ENCODE measurements at places on chromosomes 13 and 19.
A peak's percentile ranks its signal among the peaks of the same experiment; 100 is the strongest.

- DNase-seq: no peak
These were observed 104.5 kb downstream of the PIBF1 start for GRCh38 chr13:72886272-72887067.

DNA sequence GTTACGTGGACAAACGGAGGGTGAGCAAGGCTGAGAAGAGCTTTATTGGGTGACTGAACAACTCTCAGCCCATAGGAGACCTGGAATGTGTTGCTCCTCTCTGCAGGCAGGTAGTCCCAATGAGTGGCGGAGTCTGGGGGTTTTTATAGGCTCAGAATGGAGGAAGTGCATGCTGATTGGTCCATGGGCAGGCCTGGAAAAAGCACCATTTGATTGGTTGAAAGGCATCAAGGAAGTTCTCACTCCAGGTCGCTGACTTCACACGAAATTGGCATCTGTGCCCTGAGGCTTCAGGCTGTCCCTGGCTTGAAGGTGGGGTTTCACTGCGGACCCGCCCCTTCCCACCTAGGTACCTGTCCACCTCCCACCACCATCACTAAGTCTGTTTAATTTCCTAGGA, 65.4 kb downstream of the SPATA13 start:
- DNase-seq: no peak

DNA sequence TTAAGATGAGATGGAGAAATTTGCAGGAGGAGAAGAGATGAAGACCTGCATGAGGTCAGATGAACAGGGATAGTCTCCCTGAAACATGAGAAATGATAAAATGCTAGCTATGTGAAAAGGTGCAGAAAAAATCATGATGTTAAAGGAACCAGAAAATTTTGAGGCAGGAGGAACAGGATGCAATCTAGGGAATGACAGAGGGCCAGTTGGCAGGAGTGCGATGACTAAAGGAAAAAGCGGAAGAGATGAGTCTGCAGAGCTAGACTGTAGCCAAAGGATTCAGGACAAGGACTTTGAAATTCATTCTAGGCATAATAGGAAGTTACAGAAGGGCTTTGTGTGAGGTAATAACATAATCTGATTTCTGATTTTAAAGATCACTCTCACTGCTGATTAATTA, 77.9 kb downstream of the TRPC4 start:
- DNase-seq: no peak

DNA sequence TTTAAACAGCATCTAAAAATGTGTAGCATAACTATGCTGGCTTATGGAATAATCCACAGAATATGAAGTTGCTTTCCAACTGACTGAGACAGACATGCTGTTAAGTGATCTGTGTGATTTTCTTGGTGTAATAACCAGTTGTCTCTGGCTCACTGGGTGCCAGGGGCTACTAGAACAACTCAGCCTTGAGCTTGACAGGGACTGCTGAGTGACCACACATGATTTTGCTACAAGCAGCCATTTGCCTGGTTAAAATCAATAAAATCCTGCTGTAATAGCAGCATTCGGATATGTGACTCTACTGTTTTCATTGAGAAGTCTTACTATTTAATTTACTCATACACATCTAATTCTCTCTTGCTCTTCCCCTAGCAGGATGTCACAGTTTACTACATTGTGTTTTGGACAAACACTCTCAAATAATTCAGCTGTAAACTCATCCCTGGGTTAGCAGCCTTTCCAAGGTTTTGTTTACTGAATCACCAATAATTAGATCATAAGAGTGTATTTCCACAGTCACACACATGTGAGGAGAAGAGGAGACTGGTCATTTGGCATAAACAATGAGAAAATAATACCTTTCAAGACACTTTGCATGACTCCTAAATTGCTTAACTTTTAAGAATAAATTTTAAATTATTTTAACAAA, 426.2 kb downstream of the PCDH9 start:
- no peak for DNase-seq

- DNase-seq: no peak
These were observed 96.6 kb downstream of the TEX26 start for GRCh38 chr13:31029102-31029501.

- no peak for DNase-seq
These were observed 76.3 kb downstream of the MZT1 start for GRCh38 chr13:72651144-72651543.

- no peak for DNase-seq
These were observed 540.0 kb downstream of the LMO7 start for GRCh38 chr13:76175961-76176725.

DNA sequence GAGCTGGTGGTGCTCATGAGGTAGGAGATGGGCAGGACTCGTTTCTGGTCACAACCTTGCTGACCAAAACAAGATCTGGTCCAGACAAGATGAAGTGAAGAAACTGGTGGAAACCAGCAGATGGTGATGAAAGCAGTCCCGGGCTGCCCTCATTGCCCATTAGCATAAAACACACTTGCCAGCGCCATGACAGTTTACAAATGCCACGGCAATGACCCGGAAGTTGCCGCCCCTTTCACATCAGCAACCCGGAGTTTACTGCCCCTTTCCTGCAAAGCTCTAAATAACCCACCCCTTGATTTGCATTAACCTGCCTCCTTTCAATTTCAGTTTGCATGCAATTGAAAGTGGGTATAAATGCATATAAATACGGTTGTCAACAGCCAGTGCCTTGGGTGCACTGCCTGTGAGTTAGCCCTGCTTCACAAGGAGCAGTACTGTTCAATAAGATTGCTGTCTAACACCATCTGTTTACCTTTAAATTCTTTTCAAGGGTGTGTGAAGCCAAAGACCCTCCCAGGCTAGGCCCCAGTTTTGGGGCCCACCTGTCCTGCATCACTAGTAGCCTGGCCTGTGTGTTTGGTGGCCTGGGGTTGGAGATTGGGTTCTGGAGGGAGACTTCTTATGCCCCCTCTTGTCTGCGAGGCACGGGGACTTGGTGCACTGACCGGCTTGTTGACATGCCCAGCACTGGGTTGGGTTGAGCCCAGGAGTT, 38.8 kb downstream of the CHST8 start:
- DNase-seq: no peak

GRCh38 chr19:29812080-29812880, 489 bp downstream of the CCNE1 start:
- DNase-seq: peak; percentile 14

DNA sequence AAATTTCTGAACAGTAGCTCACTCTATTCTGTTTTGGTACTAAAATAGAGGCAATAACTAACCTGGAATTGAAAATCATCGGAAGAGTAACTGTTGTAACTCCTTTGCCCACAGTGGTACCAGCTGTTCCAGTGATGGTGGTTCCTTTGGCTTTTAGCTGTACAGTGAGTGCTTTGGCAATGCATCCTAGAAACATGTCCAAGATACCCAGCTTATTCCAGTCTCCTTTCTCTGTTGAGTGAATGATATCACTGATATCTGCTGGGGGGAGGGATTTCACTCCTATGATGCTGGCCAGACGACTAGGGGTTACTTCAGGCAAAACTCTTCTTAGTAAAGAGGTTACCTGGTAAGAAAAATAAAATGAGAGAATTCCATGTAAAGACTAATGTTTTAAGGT, 40.6 kb upstream of the FBXL3 start:
- DNase-seq: no peak

- DNase-seq: no peak
These were observed 305.8 kb downstream of the MTUS2 start for GRCh38 chr13:29125934-29126424.

DNA sequence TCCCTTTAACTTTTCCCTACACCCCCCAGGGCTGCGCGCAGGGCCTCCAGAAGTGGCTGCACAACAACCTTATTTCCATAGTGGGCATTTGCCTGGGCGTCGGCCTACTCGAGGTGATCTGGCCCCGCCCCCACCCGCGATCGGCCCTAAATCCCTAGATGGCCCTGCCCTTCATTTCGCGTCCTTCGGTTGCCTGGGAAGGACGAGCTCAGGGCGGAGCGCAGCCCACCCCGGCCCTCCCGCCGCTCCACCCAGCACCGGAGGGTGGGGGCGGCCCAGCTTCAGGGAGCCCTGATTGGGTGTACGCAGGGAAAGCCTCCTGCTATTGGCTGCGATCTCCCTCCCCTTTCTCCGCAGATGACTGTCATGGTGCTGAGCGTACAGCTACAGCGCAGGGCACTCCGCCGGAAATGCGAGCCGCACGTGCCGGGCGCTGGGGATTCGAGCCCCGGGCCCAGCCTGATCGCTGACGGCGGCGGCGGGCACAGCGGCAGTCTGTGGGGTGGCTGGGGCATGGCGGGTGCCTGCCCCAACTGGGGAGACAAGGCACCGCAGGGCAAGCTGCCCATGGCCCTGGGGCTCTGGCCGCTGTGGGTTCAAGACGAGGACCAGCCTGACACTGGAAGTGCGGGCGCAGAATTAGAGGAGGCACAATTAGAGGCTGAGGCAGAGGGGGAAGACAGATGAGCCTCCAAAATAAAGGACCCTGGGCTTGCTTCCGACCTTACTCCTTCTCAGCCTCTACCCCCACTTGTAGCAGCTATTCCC, 4.3 kb downstream of the CD37 start:
- DNase-seq: no peak

DNA sequence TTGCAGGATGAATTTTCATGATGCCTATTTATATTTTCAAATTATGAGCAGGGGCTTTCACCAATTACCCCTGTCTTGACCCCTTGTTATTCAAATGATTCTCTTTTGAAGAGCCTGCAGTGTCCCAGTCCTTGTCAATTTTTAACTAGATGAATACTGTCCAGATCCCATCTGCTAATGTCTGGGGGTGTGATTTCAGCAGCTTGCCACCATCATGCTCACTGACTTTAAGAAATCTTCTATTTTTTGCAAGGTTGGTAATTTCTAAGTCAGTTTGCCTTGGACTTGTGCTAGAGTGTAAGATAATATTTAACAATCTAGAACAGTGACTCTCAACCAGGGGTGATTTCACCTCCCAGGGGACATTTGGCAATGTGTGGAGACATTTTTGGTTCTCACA, 106.0 kb downstream of the CACNA1A start:
- DNase-seq: no peak

- DNase-seq: no peak
These were observed 1567.8 kb upstream of the SLC10A2 start for GRCh38 chr13:104634016-104634415.

- DNase-seq: peak; percentile 27
These were observed at the start of gene NRTN for GRCh38 chr19:5804516-5805461. TSS of gene NRTN (plus strand) at chr19:5805067. CDS start at chr19:5824166, 19,099 bp downstream.

DNA sequence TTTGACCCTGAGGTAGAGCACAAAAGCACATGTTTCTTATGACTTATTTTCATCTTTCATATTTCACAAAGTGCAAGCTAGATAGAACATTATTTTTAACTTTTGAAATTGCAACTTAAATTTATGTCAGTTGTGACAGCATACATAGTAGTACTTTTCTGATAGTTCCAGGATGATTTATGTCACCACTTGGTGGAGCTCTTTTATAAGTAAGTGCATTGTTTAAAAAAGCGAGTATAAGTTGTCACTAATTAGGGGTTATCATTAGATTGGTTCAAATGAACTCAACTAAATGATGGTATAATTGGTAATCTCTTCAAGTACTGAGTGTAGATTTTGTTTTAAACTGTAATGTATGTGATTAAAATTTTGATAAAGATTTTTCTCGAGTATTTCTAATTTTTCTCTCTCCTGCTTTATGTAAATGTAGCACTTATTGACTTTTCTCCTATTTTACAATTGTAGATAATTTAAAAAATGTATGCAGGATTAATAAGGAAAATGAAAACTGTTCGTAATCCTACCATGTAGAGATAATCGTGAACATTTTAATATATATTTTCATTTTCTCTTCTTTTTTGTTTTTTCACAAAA, 31.1 kb downstream of the RB1 start:
- DNase-seq: no peak

DNA sequence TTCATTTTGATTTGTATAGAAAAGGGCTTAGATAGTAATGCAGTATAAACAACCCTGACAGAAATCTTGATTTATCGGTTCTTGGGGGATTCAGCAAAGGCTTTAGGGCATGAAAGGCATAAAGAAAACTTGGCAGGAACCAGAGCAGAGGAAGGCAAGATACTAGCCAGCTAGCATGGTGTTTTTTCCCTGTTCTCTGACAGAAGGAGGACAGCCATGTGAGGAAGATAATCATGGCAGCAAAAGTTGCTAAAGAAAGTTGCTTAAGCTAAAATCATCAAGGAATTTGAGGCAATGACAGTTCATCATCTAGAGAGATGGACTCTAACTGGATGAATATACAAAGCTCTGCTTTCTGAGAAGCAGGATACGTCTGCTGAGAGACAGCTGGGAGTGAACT, 294.1 kb downstream of the KCNRG start:
- DNase-seq: no peak

GRCh38 chr13:102862624-102863210, 16.9 kb downstream of the ERCC5 start:
- no peak for DNase-seq

DNA sequence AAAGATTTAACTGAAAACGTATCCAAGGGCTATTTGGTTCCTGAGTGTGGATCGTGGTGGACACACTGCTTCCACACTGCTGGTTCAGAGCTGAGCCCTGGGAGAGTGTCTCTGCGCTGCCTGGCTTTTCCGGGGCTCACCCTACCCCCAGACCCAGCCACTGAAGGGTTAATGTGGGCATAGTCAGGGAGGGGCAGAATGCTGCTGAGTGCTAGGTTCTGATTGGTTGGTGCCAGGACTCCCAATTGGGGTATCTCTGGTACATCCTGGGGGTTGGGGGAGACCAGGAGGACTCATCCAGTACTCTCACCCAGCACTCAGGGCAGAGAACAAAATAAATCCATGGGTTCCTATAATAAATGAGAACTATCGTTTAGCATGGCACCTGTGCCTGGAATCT, 142.3 kb downstream of the CACNA1A start:
- DNase-seq: no peak

DNA sequence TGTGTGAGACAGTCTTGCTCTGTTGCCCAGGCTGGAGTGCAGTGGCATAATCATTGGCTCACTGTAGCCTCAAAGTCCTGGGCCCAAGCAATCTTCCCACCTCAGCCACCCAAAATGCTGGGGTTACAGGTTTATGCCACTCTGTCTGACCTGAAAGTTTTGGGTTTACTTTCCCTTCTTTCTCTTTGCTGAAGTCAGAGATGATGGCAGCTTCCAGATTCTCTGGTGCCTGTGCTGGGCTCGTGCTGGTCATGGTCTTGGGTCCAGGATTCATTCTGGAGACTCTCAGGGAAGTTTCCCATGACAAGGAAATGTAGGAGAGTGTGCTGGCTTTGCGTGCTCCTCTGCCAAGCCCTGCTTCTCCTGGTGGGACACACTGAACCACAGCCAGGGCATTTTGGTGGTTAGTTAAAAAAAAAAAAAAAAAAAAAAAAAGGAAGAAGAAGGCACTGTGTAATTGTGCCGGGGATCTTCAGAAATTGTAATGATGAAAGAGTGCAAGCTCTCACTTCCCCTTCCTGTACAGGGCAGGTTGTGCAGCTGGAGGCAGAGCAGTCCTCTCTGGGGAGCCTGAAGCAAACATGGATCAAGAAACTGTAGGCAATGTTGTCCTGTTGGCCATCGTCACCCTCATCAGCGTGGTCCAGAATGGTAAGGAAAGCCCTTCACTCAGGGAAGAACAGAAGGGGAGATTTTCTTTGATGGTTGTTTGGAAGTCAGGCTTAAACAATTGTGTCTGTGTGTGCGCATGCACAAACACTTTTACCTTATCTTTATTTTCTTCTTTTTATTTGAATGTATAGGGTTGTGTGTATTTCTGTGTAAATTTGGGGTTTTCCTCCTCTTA, at the start of gene ALOX5AP:
Gene ALOX5AP, plus strand, starts transcription at position 519 of the 847 bp plus-strand sequence. Its CDS starts 63 bp downstream, at position 582.
- peak; percentile 57 for DNase-seq

- no peak for DNase-seq
These were observed 1258.9 kb downstream of the EFNB2 start for GRCh38 chr13:105276571-105276970.
